ENCODE measurements at places on chromosomes 2 and 18. TPM values are rescaled to one million over a fixed set of nuclear protein-coding genes. Genes with fewer than 3 reads are reported as not detected.
A peak's percentile ranks its signal among the peaks of the same experiment; 100 is the strongest.

Gene HSPD1
- 154 TPM for total RNA-seq

Gene TRIM54
- total RNA-seq, result not detected

Gene SLC19A3
- total RNA-seq, result not detected

Gene SDC1
- total RNA-seq, result not detected

Gene PROKR1
- total RNA-seq, result not detected

DNA sequence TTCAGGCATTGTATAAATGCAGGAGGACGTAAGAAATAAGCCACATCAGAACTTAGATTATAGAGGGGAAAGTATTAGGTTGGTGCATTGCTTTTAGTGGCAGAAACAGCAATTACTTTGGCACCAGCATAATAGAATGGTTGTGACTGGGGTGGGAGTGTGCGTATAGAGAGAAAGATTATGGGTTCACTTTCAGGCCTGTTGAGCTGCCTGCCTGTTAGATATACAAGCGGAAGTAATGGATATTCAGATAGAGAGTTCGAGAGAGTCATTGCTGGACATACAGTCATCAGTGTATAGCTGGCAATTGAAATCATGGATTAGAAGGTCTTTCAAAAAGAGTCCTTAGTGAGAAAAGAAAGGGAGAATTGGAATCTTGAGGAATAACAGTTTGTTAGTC lies 139.2 kb upstream of the MYO3B start:
- no peak for DNase-seq

DNA sequence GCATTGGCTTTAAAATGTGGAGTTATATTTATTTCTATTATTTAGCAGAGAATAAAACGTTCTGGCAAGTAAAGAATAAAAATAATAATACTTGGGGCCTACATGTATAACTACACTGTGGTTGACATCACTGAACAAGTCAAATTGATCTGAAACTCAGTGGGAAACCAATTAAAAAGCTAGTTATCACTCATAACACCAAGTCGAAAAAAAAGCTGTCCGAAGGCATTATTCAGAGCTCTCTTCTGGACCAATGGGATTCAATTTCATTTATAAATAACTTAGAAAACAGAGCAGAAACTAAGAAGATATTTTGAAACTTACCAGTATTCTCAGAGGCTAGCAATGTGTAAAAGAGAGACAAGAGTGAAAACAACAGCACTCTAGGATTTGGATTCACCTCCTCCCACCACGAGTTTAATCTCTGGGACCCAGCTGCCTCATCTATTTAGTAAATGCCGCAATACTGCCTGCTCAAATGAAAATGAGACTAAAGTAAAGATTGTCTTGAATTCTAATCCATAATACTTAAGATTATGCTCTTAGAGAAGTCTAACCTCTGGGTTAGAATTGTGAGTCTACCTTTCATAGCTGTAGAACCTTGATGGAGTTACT lies 128.4 kb downstream of the NBAS start:
- no peak for DNase-seq

DNA sequence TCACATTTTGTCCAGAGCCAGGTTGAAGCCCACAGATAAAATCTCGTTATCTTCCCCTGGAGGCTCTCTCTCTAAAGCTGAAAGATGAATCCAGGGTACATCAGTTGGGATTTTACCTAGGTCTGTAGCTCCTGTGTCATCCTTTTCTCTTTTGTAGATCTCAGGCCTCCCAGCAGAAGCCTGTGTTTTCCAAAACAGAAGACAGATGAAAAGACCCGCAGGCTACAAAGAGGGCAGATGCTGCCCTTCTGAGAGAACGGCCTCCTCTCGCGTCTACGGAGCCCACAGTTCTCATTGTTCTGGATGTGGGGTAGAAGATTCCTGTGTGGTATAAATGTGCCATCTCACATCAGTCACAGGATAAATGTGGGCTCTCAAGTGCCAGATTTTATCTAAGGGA lies 139.5 kb downstream of the SUCLG1 start:
- no peak for DNase-seq

DNA sequence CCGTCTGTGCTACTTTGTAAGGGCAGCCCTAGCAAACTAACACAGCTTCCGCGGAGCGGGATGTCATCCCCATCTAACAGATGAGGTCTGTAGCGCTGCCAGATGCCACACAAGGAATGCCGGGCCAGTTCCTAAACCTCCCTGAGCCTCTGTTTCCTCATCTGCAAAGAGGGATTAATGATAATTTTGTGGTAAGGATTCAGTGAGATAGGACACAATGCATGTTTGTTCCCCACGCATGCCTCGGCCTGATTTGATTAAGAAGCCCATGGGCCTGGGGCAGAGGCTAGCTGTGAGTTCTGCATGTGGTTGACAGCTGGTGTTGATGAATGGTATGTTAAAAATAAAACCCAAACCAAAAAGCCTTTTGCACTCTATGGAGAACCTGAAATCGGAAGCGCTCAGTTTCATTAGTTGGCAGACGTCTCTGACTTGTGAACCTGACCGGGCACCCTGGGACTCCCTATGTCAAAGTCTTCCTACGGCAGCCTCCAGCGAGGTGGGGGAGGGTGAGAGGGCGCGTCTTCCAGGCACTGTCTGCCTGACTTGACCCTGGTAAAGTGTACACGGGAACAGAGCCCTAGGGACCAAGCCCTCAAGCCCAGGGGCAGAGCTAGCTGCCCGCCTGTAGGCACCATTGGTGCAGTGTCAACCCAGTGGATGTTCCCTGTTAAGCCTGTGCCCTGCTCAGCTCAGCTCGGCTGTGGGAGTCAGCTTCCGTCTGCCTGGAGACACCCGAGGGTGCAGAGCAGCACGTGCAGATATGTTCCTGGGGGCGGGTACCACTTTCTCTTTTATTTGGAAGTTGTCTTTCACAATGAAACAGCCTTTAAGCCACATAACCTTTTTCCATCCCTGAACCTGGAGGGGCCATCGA lies 14.8 kb upstream of the INHBB start:
- no peak for DNase-seq

GRCh38 chr2:83462881-83463280 lies 996.2 kb downstream of the SUCLG1 start:
- no peak for DNase-seq

DNA sequence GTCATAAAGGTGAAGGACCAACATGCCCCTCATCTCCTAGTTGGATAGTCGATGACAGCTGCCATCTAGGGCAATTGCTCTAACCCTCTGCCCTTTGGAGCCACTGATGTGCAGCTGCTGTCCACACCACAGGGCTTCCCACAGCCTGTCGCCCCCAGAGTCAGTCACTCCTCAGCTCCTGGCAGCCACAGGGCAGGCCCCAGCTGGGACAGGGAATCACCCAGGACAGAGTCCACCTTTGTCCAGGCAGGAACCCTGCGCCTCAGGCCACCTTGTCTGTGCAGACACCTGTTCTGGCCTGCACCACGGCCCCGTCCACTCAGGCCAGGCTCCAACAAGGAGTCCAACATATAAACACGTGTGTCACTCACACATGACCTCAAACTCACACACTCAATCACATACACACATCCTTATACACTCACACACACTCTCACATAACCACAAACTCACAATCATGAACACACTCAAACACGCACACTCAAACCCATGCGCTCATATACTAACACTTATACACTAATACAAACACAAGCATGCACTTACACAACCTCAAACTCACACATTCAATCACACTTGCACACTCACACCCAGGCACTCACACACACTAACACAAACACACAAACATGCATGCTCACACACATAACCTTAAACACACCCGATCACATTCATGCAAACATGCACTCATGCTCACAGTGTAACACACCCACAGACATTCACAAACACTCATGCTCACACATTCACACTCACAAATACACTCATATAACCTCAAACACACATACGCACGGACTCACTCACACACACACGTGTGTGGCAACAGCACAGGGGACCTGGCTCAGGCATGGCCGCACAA lies 29.7 kb downstream of the HDAC4 start:
- DNase-seq, result peak; percentile 17
